ENCODE measurements at places on chromosomes 4 and X. TPM values are rescaled to one million over a fixed set of nuclear protein-coding genes. Genes with fewer than 3 reads are reported as not detected.

PNMA5 gene
- total RNA-seq = not detected

DOCK11 gene
- total RNA-seq = 6.5 TPM

SCML1 gene
- total RNA-seq = 6.2 TPM

MAOB gene
- 0.16 TPM for total RNA-seq
